Activated gamma-delta T cell (primary cell): ENCODE measurements at places on chromosomes 12 and 14.

DNA sequence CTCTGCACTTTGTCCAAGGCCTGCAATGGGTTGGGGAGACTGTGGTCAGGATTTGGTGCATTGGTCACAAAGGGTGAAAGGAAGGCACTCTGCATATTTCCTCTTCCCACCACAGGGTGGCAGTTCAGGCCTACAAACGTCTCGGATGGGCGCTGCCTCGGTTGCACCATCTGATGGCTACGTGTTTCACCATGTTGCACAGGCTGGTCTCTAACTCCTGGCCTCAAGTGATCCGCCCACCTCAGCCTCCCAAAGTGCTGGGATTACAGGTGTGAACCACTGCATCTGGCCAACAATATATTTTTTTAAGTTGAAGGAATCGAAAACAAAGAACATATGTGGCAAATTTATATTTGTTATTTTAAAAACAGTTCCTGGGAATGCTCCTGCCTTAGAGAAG lies 35.1 kb downstream of the TMBIM6 start:
- no peak for DNase-seq

DNA sequence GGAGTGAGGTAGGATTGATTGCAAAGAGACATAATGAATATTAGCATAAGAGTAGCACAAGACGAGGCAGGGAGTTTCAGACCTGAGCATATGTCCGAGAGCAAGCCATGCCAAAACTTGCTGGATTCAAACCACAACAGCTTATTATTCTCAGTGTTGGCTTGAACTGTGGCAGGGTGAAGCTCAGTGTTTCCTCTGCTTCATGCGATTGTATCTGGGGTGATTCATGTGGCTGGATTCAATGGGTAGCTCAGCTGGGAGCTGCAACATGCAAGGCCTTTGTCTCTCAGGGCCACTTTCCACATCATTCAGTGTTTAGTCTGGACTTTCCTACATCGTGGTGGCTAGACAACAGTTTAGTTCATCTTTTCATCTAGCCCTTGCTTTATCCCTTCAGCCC lies 22.1 kb upstream of the E2F7 start:
- DNase-seq: no peak

DNA sequence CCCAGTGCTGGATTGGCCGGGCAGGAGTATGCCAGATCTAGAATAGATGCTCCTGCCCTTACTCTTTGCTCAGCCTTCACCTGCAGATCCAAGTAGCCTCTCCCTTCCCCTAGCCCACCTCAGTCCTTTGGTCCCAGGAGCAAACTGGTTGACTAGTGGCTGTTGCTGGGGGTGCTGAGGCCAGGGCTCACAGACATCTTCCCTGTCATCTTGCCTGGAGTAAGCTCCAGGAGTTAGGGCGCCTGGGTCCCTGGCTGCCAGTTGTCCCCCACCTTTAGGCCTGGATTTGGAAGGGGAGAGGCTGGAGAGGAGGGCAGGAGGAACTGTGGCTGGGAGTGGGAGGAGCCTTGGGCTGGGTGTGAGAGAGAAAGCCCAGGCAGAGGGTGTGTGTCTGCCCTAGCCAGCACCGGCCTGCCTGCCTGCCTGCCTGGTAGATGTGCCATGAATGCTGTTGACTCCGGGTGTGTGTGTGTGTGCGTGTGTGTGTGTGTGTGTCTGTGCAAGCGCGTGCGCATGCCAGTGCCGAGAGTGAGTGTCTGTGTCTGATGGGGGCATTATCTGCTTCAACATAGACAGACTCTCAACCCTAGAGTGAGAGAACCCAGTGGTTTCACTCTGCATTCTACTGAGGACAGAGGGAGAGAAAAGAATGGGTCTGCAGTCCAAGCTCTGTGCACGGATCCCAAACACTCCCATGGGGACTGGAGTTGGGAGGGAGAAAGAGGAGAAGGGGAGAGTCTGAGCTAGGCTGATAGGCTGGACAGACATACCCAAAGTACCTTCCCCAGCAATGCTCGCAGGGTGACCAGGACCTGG lies 845 bp upstream of the RARG start:
- no peak for DNase-seq

DNA sequence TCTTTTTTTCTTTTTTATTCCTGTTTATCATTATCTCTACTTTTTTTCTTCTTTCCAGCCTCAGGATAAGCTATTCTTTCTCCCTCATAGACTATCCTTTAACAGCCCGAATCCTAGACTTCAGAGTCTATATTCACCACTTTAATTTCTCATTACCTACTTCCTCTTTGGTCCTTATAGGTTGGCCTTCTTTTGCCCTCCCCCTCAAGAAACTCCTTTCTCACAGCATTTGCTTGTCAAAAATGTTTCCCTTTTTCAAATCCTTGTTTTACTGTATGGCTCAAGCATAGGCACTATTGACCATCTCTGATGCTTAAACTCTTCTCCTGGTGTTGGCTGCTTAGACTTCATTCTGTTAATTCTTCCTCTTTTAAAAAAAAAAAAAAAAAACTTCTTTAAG lies 52.5 kb downstream of the KIAA0586 start:
- no peak for DNase-seq

DNA sequence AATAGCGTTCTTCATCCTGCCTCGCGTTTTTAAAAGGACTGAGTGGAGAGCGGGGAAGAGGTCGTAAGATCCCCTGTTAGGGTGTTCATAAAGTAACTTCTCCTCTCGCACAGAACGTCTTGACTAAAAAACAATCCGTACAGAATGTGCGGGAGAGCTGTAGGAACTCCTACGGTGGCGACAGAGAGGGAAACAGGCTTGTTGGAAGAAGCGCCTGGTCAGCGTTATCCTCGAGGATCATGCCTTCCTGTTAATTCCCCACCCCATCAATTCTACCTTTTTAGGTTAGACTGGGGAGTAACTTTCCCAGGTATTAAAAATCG lies 399 bp upstream of the WASHC4 start:
- no peak for DNase-seq

DNA sequence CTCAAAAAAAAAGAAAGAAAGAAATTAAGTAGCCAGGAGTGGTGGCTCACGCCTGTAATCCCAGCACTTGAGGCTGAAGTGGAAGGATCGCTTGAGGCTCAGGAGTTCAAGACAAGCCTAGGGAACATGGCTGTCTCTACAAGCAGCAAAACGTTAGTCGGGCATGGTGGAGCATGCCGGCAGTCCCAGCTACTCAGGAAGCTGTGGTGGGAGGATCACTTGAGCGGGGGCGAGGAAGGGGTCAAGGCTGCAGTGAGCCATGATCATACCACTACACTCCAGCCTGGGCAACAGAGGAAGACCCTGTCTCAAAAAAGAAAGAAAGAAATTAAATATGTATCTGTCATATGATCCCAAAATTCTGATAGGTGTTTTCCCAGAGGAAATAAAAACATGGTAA lies 5.3 kb downstream of the RAD52 start:
- no peak for DNase-seq

GRCh38 chr12:96241846-96242256 lies 47.7 kb downstream of the ELK3 start:
- no peak for DNase-seq

DNA sequence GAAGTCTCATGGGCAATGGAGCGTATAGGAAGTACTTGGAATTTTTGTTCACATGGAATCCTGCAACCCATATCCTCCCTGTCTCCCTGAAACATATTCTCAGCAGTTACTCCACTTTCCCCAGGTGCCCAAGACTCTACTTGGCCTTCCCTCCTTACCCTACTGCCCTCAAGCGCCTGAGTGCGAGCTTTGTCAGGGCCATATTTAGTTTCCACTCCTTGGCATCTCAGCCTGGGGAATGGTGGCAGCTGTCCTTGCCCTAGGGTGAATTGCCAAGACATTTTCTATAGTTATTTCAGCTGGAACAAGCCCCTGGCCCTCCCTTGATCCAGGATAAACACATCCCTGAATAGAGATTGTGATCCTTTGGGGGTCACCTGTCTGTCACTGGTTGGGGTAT lies 569.3 kb upstream of the LRFN5 start:
- DNase-seq: no peak

- DNase-seq: no peak
Observed at GRCh38 chr12:905261-906031, 44.0 kb downstream of the RAD52 start.

GRCh38 chr14:102238131-102238530 lies 66.8 kb downstream of the MOK start:
- no peak for DNase-seq

DNA sequence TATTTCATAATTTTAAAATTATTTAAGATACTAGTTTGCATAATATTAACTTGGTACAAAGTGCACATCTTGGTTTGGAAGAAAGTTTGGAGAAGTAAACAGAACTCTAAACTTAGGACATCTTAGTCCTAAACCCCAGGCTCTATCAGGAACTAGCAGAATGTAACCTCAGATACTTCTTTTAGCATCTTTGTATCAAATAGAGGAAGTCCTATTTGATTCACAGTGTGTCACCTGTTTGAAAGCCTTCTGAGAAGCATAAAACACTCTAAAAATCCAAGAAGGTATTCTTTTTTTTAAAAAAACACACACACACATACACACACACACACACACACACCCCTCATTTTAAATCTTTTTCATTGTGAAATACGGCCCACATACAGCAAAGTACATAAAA lies 12.0 kb upstream of the RNU6-7 start:
- DNase-seq: no peak

DNA sequence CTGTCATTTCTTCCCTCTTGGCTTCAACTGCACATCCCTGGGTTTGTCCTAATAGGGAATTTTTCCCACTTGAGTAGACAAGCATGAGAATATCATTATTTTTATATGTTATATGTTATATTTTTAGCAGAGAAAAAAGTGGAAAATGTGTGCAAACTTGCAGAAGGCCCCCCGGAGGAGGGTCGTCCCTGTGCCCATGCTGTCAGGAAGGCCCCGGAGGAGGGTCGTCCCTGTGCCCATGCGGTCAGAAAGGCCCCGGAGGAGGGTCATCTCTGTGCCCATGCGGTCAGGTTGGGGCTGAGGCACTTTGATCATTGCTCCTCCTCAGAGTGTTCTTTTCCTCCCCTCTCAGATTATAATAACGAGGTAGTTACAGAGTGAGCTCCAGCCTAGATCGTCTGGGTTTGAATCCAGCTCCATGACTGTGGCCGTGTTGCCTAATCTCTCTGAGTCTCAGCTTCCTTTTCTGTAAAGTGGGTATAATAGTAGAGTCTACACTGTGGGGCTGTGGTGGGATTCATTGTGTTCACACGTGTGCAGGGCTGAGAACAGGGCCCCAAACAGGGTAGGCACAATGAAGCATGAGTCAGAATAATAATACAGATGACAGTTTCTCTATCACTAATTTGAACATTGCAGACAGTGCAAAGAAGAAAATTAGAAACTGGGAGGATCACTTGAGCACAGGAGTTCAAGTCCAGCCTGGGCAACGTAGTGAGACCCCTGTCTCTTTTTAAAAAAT lies 33.4 kb downstream of the ELK3 start:
- DNase-seq: no peak

- DNase-seq: no peak
Observed at GRCh38 chr12:104273503-104273902, 30.0 kb upstream of the EID3 start.

- no peak for DNase-seq
Observed at GRCh38 chr12:116616536-116617248, 57.5 kb downstream of the MAP1LC3B2 start.

- no peak for DNase-seq
Observed at GRCh38 chr12:3055704-3056467, 21.3 kb upstream of the TSPAN9 start.

GRCh38 chr14:94542111-94542810 lies 19.0 kb upstream of the SERPINA4 start:
- DNase-seq: no peak

DNA sequence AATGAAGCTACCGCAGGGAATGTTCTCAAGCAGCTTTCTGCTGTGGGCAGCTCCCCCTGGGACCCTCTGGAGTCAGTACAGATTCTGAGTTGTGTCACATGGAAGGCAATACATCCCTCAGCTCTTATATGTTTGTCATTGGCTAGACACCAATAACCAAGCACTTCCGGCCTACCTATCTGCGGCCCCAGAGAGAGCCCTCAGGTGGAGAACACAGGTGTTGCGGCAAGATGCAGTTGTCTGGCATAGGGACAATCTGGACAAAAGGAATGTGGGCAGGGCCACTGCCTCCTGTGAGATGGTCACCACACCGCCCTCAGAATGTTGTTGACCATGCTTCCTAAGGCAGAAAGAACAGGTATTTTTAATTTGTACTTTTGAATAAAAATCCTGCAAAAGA lies 118.7 kb downstream of the BRMS1L start:
- DNase-seq: no peak

- no peak for DNase-seq
Observed at GRCh38 chr14:75123991-75124390, 2.9 kb downstream of the NEK9 start.

DNA sequence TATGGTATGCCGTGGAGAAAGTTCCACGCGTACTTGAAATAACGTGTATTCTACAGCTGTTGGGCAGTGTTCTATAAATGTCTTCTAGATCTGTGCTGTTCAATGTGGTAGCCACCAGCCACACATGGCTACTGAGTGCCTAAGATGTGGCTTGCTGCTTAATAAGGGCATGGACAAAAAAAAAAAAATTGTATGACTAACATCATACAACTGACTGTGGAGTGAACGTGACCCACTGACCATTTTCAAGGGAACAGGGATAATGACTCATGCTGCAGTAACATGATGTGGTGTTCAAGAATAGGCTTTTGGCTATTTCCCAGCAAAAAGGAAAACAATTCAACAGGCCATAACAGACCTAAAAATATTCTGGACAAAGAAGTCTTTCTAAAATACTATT lies 13.0 kb downstream of the ATG14 start:
- no peak for DNase-seq

DNA sequence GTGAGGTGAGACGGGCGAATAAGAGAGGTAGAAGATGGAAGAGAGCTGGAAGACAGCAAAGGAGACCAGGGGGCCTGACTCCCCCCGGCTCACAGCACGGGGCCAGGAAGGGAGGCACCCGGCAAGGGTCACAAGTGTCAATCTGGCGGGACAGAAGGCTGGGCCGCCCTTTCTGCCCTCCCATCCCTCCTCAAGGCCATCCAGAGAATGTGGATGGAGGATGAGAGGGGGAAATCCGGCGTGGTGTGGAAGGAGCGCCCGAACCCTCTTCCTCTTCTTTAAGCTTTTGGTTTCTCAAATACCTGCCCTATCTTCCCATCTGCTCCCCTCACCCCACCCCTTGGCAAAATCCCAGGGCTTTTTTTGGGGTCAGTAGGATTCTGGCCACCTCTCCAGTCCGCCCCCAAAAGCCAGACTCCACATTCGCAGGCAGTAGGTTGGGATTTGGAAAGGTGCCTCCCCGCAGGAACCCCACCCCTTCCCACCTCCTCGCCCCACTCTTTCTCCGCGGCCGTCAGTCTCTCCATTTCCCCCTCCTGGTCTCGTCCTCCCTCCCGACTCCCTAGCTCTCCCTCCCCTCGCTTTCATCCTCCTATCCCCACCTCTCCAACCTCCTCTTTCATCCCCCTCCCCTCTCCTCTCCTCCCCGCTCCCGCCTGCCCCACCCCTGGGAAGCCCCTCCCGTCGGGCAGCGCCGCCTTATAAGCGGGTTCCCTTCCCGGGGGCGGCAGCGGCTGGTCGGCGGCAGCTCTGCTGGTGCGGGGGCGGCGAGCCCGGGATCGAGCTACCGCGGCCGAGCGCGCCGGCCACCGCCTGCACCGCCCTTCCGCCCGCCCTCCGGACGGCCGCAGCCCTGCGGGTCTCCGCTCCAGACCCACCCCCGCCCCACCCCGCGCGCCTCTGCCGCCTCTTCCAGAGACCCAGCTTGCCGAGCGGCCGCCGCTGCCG lies at the start of gene PTMS:
PTMS (plus strand) TSS at position 730 of the 948 bp plus-strand sequence. CDS start 343 bp downstream, outside the sequence.
- DNase-seq: peak; percentile 35
